ENCODE measurements at places on chromosomes 7 and 10. TPM values are rescaled to one million over a fixed set of nuclear protein-coding genes. Genes with fewer than 3 reads are reported as not detected.
A peak's percentile ranks its signal among the peaks of the same experiment; 100 is the strongest.

UPK3BL2 gene
- total RNA-seq = 4.4 TPM

LRRC17 gene
- total RNA-seq = 1.0 TPM

DNA sequence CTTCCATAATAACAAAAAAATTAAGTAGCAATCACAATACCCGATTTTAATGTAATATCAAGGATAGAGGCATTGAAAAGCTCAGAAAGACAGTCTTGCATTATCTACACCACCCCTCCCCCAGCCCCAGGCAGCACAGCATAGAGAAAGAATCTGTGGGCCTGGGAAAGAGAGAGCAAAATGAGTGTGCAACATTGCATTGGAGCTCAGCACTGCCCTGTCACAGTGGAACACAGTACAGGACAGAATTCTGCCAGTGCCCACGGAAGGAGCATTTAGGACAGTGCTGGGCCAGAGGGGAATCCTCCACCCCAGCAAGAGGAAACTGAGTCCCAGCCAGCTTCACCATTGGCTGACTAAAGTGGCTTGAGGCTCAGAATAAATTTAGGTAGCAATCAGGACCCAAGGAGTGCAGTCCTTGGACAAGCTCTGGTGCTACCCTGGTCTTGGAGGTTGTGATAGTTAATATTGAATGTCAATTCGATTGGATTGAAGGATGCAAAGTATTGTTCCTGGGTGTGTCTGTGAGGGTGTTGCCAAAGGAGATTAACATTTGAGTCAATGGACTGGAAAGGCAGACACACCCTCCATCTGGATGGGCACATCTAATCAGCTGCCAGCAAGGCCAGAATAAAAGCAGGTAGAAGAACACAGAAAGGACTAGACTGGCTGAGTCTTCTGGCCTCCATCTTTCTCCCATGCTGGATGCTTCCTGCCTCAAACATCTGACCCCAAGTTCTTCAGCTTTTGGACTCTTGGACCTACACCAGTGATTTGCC lies 234.4 kb downstream of the ANK3 start:
- DNase-seq = no peak

HOXA6 gene
- total RNA-seq = not detected

TLX1 gene
- not detected for total RNA-seq

- no peak for DNase-seq
These were observed 566.9 kb downstream of the DNAJB6 start for GRCh38 chr7:157903710-157904109.

GRCh38 chr10:48762064-48763042 lies 77.7 kb downstream of the WDFY4 start:
- no peak for DNase-seq

PANK1 gene
- total RNA-seq = 16.9 TPM

- DNase-seq = no peak
These were observed 56.7 kb downstream of the NEURL1 start for GRCh38 chr10:103550229-103550628.

ETV1 gene
- total RNA-seq = 25.7 TPM

- DNase-seq = no peak
These were observed 35.4 kb downstream of the BNIP3 start for GRCh38 chr10:131946321-131946751.

COL13A1 gene
- 0.89 TPM for total RNA-seq

TRIL gene
- 2.3 TPM for total RNA-seq

DNA sequence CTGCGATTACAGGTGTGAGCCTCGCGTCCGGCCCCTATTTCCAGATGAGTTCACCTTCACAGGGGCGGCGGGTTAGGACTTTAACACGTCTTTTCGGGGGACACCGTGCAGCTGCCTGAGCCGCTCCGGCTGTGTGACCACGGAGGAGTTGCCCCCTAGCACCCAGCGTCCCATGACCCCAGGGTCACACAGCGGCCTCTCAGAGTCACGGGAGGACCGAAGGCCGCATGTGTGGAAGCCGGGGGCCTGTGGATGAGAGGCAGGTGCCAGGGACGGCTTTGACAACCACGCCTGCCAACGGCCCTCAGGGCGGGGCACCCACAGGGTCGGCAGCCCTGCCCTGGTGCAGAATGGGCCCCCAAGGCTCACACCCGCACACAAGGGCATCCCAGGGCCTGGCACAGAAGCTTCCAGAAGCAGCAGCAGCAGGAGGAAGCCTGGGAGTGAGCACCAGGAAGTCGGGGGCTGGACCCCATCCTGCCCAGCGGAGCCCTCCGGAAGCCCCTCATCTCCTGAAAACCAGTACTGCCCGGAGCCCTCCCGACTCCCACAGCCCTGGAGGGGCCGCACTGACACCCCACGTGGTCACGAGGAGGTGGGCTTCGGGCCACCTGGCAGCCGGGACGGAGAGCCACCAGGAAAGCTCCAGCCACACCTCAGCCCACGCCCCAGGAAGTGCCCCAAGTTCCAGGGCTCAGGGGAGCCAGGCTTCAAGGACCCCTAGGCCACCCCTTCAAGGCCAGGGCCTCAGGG lies 32.7 kb downstream of the ADAP1 start:
- DNase-seq = peak; percentile 39

- DNase-seq = no peak
These were observed 38.5 kb downstream of the FAM149B1 start for GRCh38 chr10:73206385-73206784.

TRIM50 gene
- 0.51 TPM for total RNA-seq

DNA sequence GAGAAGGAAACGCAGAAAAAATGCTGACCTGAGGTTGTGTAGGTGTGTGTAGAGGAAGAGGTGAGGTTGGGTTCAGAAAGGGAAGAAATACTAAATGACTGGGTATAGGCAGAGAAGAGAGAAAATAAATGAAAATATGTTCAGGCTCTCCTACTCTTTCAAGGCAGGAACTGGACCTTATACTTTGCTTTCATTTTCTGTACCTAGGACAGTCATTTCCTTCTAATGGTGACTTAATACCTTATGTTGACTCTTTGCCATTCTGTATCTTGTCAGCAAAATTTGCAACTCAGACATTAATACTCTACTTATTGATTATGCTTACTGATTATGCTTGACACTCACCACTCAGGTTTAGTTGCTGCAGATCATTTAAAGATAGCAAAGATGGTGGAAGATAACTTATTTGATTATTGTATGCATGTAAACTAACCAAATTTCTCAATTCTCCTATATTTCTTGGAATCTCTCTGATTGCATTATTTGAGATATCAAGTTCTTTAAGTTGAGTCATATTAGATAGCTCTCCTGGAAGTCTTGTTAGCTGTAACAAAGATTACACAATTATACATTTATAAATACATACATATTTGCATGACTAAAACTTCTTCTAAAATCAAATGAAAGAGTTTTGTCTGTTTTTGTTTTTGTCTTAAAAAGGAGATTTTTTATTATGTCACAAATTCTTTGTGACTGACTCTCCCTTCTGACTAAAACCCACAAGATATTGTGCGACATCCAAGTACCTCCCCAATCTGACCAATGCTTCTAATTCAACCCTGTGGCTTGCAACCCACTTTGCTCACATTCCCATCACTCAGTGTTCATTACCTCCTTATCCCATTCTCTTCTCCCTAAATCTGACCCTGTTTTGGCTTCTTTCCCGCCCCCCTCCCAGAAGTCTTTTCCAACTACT lies 20.0 kb downstream of the LRRD1 start:
- DNase-seq = no peak

GRCh38 chr7:45469103-45469502 lies 105.1 kb upstream of the ADCY1 start:
- no peak for DNase-seq

NODAL gene
- total RNA-seq = not detected

GRCh38 chr10:131625041-131625440 lies 275.8 kb upstream of the PPP2R2D start:
- DNase-seq = no peak

GRCh38 chr7:92156990-92157389 lies 22.0 kb downstream of the LRRD1 start:
- DNase-seq = no peak

DNA sequence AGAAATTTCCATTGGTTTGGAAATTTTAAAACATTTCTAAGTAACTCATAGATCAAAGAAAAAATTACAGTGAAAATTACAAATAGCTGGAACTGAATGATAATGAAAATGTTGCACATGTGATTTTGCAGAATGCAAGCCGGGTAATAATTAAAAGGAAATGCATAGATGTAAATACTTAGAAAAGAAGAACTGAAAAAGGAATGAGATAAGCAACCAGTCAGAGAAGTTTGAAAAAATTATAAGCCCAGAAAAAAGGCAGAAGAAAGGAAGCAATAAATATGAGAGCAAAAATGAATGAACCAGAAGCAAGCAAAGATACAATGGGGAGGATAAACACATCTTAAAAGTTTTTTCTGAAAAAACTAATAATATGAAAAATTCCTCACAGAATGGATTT lies 3.2 kb upstream of the TMEM273 start:
- DNase-seq = no peak

GRCh38 chr10:60044242-60044641 lies 137.9 kb upstream of the CCDC6 start:
- no peak for DNase-seq

DNA sequence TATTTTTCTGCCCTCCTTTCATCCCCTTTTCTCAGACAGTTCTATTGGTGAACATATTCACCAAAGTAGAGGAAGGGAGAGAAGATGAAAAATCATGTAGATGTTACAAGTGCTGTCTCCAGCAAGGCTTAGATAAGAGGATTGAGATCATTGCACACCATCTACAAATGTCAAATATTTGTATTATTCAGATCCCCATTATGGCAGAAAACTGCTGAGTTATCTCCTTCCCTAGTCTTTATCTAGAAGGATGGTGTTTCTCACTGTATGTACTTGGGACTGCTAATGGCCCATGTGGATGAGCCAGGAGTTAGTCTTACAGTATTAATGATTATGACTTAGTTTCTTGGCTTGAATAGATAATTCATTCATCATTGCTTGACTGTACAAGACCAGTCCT lies 147.2 kb upstream of the EEPD1 start:
- no peak for DNase-seq

NUPR2 gene
- total RNA-seq = not detected

GRCh38 chr7:29154076-29154475 lies 7.7 kb upstream of the CPVL start:
- DNase-seq = no peak

HABP2 gene
- total RNA-seq = 0.24 TPM

DPY19L1 gene
- total RNA-seq = 31.6 TPM

GRCh38 chr7:35032166-35032565 lies 5.1 kb downstream of the DPY19L1 start:
- no peak for DNase-seq

GRCh38 chr7:111730057-111730456 lies 167.8 kb upstream of the IMMP2L start:
- DNase-seq = no peak

GIMAP2 gene
- total RNA-seq = 4.7 TPM

GIMAP1 gene
- total RNA-seq = 5.6 TPM

- DNase-seq = no peak
These were observed 32.7 kb upstream of the TARP start for GRCh38 chr7:38306171-38306570.

DNA sequence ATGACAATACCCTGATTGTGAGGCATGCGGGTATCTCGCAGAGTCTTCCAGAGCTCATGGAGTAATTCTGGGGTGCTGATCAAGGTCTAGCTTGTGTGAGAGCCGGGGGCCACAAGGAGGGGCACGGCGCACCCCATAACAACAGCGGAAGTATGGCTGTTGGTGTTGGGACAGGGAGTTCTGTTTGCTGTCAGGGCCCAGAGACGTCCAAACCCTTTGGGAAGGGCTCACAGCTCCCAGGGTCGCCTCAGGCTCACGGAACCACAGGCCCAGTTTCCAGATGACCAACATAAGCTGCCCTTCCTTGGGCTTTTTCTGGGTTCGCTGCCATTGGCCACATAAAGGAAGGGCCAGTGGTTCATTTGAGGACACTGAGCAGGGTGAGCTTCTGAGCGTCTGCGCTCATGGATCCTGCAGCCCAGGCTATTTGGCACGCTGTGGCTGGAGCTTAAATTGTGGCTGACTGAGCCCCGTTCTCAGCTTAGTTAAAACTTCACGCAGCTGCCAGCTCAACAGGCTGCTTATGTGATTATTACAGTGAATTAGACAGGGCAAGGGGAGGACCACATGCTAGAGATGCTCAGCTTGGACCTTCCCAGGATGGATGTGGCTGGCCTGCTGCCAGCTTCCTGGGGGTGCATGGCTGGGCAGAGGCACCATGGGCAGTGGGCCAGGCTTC lies 92.3 kb downstream of the DNAJB6 start:
- peak; percentile 27 for DNase-seq

GRCh38 chr10:103062854-103063590 lies 130.1 kb downstream of the NT5C2 start:
- no peak for DNase-seq

SPDYE8 gene
- total RNA-seq = not detected

HEPACAM2 gene
- not detected for total RNA-seq

UTF1 gene
- total RNA-seq = not detected

GRCh38 chr7:32030904-32031692 lies 39.1 kb downstream of the PDE1C start:
- DNase-seq = no peak

GRCh38 chr10:6207658-6208057 lies 4.9 kb downstream of the PFKFB3 start:
- DNase-seq = no peak

DNA sequence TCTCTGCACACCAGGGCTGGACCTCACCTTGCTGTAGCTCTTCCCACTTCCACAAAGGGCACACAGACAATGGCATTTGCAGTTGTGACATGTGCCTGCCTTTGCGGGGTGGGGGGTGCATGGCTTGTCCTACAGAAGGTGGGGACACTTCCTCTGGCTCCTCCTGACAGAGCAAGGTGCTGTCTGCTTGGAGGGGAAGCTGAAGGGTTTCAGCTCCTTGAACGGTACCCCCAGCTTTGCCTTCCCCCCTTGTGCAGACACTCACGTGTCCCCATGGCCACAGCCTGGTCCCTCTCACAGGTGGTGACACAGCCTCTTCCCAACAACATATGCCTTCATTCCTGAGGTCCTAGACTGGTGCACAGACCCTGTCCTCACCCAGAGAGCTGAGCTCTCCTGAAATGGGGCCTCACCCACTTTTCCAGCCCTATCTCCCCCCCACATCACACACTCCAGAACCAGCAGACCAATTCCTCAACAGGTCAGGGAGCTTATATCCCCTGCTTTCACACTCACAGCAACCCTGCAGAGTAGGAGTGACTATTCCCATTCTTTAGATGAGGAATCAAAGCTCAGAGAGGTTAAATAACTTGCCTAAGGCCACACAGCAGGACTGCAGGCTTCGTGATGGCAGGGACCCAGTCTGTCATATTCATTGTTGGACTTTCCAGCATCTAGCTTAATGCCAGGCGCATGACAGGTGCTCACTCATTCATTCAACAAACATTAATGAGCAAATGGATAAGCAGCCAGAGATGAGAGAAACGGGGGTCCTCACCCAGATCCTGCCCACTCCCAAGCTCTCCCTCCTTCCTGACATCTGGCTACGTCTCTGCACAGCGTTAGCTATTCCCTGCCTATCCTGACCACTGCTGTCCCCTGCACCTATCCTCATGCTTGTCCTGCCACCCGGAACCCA lies 44.4 kb downstream of the PARP12 start:
- DNase-seq = no peak

GRCh38 chr10:70233939-70234300 lies 691 bp upstream of the PPA1 start:
- DNase-seq = no peak

All from Right ventricle myocardium superior (tissue), 1 donor.